Cortex of kidney (tissue), 1 donor: ENCODE measurements at places on chromosomes 2 and 18.

GRCh38 chr2:11082880-11083279 is 72.4 kb upstream of the SLC66A3 start:
- no peak for DNase-seq

GRCh38 chr18:36354989-36355388 is 57.5 kb downstream of the FHOD3 start:
- no peak for DNase-seq

DNA sequence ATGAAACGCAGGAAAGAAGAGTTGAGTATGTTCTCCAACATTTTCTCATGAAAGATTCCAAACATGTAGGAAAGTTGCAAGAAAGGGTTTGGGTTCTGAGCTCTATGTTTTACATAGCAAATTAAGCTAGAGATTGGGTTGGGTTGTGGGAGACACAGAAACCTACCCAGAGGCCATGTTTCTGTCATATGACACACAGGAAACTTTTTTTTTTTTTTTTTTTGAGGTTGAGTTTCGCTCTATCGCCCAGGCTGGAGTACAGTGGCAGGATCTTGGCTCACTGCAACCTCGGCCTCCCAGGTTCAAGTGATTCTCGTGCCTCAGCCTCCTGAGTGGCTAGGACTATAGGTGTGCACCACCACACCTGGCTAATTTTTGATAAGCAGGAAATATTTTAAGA is 57.6 kb downstream of the DOCK10 start:
- DNase-seq = no peak

DNA sequence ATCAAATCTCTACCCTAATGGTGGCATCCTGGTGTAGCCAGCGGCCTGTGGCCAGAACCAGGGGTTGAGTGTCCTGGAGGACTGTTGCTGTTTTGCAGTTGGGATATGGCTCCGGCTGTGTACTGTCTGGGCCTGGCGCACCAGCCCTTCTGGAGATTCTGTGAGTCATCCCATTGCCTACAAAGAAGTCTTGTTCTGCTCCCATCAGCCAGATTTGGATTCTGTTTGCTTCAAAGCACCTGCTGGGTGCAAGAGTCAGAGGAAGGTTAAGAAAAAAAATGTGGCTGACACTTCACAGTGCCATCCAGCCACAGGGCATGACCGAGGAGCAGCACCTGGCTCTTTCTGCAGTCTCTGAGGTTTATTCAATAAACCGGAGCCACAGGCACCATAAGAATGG is 41.0 kb upstream of the ASAP2 start:
- no peak for DNase-seq

GRCh38 chr2:176848844-176849243 is 363.8 kb upstream of the HNRNPA3 start:
- DNase-seq = no peak

- DNase-seq = no peak
Measured at GRCh38 chr2:85288244-85288725, 39.5 kb downstream of the TGOLN2 start.

- no peak for DNase-seq
Measured at GRCh38 chr2:233244818-233245217, 6.7 kb upstream of the ATG16L1 start.

DNA sequence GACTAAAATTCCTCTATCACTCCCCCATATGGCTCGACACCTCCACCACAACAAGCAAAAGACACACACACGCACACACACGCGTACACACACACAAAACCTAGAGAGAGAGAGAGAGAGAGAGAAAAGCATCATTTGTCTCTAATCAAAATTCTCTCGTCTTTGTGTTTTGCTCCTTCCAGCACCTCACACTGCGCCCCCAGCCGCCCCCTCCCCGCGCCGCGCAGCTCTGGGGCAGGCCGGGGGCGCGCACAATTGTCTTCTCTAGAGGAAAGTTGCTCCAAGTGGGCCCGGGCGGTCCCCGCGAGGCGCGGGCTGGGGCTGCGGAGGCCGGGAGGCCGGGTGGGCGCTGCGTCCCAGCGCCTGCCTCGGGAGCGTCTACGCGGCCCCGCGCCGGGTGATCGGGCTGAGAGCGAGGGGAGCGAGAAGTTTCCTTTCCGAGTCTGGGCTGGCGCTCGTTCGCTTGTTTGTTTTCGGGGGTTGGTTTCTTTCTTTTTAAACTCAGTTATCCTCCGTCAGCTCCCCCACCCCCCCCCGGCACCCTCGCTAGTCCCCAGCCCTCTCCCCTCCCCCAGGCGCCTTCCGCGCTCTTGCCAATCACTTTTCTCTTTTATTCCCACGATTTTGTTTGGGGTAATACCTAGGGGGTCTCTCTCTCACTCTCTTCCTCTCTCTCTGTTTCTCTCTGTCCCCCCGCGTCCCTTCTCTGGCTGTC is 4.1 kb downstream of the ZEB2 start:
- DNase-seq = no peak

- no peak for DNase-seq
Measured at GRCh38 chr2:207045531-207045930, 106.2 kb downstream of the CPO start.

DNA sequence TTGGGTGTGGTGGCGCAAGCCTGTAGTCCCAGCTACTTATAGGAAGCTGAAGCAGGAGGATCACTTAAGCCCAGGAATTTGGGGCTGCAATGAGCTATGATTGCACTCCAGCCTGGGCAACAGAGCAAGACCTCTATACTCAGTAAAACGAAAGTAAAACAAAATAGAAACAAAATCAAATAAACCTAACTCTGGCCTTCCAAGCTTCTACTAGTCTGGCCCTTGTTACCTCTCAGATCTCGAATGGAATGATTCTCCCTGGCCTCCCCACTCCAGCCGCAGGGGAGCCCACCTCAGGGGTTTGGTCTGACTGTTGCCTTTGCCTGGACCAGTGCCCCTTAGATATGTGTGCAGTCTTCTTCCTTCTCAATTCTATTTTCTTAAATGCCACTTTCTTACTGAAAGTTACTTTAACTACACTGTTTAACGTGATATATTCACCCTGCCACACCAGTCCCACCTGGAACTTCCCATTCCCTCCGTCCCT is 160.0 kb upstream of the GCFC2 start:
- no peak for DNase-seq

DNA sequence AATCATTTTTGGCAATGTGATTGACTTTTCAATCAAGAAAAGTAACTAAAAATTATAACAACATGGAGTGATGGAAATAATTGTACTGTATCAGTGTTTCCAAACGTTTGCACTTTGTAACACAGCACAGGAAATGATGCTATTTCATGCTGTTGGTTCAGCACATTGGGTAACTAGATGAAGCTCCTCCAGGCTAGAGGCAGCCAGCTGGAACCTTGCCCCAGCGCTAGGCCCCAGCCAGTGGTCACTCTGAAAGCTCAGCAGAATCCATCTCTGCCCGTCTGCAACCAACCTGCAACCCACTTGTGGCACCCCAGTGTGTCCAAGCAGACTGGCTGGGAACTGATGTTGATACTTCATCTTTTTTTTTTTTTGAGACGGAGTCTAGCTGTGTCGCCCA is 15.3 kb downstream of the UNC50 start:
- no peak for DNase-seq

- no peak for DNase-seq
Measured at GRCh38 chr18:40075616-40076015, 1879.4 kb upstream of the PIK3C3 start.

DNA sequence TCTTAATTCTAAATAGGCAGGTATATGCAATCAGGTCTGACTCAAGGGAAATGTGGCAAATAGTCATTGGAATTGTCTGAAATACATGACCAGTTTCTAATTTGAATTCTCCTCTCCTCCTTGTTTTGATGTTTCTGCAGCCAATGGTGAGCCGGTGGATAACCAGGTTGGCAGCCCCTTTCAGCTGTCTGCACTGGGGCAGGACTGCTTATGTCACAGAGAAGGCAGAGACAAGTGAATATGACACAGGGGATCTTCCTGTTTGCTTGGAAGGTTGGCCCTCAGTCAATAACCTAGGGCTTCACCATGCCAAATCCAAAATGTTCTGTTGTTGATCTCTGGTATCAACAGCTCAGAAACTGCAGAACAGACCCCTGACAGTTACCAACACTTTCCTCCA is 12.1 kb downstream of the MYT1L start:
- DNase-seq = no peak

DNA sequence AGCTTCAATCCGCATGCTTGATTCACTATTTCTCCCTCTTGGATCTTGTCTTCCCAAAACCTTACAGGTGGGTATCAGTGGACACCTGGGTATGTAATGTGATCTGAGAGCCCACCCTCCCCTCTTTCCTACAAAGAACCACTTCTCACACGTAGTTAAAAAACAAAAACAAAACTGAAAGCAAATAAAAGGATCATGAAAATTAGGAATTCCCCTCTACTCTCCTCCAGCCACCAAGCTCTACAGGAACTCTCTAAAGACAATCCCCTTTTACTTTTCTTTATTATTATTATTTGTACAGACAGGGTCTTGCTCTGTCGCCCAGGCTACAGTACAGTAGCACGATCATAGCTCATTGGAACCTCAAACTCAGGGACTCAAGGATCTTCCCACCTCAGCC is 40.8 kb upstream of the MYO1B start:
- DNase-seq = no peak

DNA sequence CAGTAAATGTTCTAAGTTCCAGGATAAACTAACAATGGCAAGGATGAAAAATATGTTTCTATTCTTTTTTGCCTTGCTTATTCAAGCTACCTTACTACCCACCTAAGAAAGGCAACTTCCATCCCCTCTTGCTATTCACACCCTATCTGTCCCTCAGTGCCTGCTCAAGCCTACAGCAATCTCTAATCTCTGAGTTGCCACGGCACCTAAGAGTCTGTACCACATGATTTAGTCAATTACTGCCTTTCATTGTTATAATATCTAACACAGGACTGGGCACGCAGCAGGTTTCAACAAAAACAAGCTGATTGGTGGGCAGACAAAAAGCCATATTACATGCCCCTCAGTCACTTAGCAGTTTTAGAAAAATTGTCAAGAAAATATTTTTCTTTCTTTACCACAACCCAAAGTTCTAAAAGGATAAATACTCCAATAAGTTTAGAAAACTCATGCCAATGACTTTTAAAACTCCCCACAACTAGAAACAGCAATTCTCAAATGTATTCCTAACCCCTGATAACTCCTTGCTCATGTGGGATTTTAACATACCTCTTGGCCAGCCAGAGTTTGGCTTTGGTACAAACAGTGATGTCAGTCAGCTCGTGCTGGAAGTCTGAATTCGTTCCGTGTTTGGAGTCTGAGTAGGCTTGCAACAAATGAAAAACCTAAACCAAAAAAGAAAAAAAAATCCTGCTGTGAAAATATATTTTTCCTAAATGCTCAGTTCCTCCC is 117.3 kb upstream of the ZFP36L2 start:
- no peak for DNase-seq

- DNase-seq = no peak
Measured at GRCh38 chr2:25251071-25251421, 82.7 kb upstream of the POMC start.

GRCh38 chr2:160703648-160704585 is 210.3 kb upstream of the RBMS1 start:
- DNase-seq = no peak

- DNase-seq = peak; percentile 89
Measured at GRCh38 chr2:134917888-134918525, 615 bp upstream of the CCNT2 start.

DNA sequence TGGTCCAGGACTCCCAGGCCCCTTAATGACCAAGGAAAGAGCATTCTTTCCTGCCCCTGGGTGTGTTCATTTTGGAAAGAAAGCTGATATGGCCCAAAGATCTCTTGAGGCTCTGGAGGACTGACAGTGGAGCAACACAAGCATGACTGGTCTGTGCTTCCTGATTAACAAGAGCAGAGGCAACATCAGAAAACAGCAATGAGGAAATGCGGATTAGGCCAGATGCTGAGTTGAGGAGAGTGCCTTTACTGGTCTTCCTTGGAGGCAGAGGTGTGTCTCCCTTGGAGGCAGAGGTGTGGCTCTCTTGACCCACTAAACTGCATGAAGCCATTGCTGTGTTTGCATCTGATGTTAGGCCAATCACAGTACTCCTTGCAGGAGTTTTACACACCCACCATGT is 19.9 kb downstream of the IL36B start:
- no peak for DNase-seq

- DNase-seq = no peak
Measured at GRCh38 chr2:55175254-55176093, 56.6 kb downstream of the CLHC1 start.

GRCh38 chr2:26934335-26934724 is 36.1 kb upstream of the MAPRE3 start:
- no peak for DNase-seq

GRCh38 chr2:43540021-43540779 is 55.6 kb downstream of the THADA start:
- DNase-seq = no peak

GRCh38 chr2:11017921-11018320 is 106.2 kb downstream of the KCNF1 start:
- DNase-seq = no peak

GRCh38 chr2:241227594-241227993 is 39.1 kb downstream of the ANO7 start:
- DNase-seq = no peak

DNA sequence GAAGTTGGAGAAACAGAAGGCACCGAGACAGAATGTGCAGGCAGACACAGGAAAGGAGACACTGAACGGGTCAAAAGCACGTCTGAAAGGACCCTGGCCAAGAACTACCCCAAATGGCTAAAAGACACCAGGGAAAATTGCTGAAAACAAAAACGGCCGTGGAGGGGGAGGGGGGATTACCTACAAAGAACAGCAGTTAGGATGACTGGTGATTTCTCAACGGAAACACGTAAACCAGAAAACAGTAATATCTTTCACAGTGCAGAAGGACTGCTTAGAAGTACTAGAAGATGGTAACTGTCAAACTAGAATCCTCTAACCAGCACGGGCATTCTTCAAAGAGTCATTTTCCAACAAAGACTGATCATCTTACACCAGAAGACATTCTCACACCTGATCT is 142.6 kb downstream of the HDAC4 start:
- no peak for DNase-seq

DNA sequence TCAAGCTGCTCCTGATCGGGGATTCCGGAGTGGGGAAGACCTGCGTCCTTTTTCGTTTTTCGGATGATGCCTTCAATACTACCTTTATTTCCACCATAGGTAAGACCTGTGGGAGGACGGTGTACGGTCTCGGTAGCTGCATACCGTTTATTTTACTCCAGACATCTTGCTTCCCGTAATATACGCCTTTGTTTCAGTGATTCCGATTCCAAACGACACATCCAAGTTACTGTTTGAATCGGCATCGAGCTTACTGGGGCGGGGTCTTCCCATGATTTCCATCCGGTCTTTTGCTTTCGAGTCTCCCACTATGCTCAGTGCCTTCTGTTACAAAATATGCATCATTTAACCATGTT is 731 bp downstream of the RAB10 start:
- DNase-seq = no peak

GRCh38 chr18:39199231-39199855 is 1633.7 kb upstream of the CELF4 start:
- no peak for DNase-seq

DNA sequence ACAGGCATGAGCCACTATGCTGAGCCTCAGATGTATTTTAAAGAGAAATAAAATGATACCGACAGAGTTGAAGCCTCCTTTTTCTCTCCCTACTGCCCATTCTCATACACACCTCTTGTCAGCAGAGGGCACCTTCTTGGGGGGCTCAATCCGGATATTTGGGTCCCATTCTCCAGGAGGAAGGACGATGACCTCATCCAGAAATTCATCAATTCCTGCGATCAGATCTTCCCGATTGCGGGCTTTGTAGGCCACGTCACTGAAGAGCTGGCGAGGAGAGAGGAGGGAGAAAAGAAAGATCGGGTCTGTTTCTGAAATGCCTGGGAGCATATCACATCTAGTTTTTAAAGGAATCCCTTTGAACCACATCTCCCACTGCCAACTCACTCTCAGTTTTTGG is 54.4 kb downstream of the MTHFD2 start:
- no peak for DNase-seq
